HCT116 (cell line): ENCODE measurements at places on chromosomes 16 and 17. TPM values are rescaled to one million over a fixed set of nuclear protein-coding genes. Genes with fewer than 3 reads are reported as not detected.
A peak's percentile ranks its signal among the peaks of the same experiment; 100 is the strongest.

Gene MT3
- not detected for total RNA-seq

DNA sequence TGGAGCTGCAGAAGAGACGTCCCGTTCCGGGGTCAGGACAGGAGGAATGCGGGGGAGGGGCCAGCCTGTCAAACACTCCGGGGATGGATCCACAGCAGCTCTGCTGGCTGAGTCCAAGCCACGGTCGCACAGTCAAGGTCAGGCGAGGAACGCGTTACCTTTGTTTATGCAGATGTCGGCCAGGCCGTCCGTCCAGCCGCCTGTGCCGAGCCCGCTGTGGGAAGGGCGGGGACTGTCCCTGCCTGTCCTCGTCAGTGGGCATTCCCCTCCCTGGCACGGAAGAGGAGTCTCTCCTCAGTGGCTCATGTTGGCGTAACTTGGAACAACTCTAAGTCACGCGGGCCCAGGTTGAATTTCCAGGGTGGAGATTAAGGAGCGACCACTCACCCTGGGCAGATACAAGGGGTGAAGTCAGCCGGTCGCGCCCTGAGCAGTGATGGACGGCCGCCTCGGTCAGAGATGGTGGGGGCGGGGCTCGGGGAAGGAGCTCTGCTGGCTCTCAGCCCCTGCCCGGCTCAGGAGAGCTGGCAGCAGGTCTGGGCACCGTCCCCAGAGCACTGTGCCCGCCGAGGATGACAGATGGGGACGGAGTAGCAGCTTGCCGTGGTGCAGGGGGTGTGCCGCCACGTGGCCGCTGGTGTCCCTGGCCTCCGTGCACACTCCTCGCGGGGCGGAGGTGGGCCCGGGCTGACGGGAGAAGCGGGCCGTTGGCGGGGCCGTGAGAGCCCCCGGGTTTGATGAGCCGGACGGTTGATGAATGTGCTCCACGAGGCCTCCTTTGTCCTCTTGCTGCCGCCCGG, 7.3 kb downstream of the CACNA1H start:
- no peak for DNase-seq

Gene ICAM2
- total RNA-seq: 0.61 TPM

DNA sequence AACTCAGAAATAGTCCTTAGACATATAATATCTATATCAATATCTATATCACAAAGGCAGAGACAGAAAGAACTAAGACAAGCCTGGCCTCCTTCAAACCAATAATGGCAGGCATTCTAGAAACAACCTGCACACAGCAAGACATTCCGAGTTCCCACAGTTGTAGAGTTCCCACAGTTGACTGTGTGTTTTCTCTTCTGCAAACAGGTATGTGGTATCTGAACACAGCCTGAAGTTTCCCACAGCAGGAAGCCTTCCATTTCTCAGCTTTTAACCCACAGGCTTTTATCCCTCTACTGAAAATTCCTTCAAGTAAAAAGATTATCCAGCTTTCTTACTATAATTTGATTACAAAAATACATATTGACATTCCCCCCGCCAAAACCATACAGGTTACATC, 73.9 kb downstream of the ZZEF1 start:
- DNase-seq: no peak

Gene UMOD
- total RNA-seq: not detected

GRCh38 chr17:64074704-64075426, 54.4 kb upstream of the ICAM2 start:
- DNase-seq: no peak

Gene MFSD11
- 24.9 TPM for total RNA-seq

GRCh38 chr17:67008101-67008500, 36.3 kb upstream of the CACNG1 start:
- DNase-seq: no peak

- no peak for DNase-seq
These were observed 5.7 kb downstream of the TPPP3 start for GRCh38 chr16:67387479-67388079.

Gene ZNF646
- 17.7 TPM for total RNA-seq

DNA sequence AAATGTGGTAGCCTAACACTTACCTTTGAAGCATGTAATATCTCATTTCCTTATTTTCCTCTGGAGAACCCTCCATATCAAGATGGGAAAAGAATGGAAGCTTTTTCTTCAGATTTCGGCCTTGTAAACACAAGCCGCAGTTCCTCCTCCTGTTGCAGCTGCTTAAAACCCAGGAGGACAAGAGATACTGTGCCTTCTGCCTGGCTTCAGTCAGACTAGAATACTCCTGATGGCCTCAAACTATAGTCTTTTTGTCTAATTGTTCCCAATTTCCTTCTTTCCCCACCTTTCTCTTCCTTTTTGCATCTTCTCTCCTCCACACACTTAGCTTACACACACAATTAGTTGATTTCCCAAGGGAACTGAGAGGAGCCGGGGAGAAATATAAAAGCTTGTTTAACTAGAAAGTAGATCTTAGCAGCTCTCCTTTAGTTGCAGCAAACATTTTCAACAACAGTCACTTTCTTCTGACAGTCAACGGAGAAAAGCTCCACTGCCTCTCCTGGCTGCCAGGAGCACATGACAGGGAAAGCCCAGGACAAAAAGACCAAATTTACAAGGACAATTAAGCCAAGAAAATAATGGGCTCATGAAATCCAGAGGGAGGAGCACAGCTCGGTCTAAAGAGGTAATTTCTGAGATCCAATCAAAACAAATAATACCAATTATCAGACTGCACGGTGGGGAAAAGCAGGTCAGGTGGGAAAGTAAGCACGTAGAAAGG, 76.4 kb upstream of the C17orf78 start:
- no peak for DNase-seq

Gene EFCAB13
- total RNA-seq: not detected

DNA sequence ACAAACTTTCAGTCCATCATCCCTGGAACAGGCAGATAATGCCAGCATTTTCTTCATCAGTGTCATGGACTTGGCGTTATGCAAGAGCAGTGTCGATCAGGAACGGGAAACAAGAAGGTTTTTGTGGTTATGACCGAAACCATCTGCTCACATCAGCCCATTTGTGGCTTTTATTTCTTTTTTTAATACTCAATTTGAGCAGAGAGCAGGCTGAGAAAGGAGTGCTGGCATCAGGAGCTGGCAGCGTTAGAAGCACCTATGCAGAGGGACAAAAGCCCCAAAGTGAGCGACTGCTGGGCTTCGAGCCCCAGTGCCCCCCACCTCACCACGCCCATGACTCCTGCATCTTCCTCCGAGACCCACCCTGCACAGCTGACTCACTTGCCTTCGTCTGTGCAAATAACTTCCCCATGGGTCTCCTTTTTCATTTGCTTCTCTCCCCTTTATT, 16.2 kb upstream of the CD300E start:
- no peak for DNase-seq

DNA sequence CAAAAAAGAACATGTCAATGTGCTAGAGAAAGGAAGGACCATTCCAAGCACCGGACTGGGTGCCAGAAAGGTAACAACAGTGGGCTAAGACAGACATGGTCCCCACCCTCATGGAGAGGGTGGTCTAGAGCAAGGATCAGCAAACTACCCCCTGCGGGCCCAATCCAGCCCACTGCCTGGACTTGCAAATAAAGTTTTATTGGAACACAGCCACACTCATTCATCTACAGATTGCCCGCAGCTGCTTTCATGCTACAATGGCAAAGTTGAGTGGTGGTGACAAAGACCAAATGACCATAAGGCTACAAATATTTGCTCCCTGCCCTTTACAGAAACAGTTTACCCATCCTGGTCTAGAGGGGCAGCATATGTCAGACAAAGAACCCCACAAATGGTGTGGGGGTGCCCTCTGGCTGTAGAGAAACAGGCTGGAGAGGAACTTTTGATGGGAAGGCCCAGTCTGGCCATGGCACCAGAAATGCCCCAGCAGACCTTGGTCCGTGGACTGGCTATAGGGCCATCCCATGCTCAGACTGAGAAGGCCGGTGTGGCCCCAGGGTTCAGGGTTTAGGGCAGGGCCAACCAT, 15.2 kb downstream of the CDH5 start:
- DNase-seq: no peak

GRCh38 chr17:74474043-74474792, 7.8 kb downstream of the CD300A start:
- no peak for DNase-seq

Gene DPEP2
- not detected for total RNA-seq

DNA sequence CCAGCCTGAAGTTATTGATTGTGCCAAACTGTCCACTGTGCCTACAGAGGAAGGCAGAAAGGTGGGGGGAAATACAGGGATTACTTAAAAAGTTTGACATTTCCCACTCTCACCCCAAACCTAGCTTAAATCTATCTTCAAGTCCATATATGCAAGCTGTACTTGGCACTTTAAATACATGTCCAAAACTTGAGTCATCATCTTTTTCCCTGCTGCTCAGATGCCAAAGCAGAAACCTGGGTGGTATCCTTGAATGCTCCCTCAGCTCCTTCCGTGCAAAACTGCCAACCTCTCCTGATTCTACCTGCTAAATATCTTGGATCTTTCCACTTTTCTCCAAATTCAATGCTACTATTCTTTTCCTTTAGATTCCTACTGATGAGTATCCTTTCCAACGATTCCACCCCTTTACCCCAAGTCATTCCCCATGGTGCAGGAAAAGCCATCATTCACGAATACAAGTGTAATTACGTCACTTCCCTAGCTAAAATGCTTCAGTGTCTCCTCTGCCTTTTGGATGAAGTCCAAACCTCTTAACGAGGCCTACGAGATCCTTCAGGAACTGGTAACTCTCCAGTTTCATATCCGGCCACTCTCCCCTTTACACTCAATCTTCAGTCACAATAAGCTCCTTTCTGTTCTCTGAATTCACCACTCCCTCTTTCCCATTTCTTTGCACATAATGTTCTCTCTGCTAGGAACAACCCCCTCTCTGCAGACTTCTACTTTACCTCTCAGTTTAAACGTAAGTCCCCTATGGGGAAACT, 9.3 kb downstream of the BECN1 start:
- DNase-seq: no peak

DNA sequence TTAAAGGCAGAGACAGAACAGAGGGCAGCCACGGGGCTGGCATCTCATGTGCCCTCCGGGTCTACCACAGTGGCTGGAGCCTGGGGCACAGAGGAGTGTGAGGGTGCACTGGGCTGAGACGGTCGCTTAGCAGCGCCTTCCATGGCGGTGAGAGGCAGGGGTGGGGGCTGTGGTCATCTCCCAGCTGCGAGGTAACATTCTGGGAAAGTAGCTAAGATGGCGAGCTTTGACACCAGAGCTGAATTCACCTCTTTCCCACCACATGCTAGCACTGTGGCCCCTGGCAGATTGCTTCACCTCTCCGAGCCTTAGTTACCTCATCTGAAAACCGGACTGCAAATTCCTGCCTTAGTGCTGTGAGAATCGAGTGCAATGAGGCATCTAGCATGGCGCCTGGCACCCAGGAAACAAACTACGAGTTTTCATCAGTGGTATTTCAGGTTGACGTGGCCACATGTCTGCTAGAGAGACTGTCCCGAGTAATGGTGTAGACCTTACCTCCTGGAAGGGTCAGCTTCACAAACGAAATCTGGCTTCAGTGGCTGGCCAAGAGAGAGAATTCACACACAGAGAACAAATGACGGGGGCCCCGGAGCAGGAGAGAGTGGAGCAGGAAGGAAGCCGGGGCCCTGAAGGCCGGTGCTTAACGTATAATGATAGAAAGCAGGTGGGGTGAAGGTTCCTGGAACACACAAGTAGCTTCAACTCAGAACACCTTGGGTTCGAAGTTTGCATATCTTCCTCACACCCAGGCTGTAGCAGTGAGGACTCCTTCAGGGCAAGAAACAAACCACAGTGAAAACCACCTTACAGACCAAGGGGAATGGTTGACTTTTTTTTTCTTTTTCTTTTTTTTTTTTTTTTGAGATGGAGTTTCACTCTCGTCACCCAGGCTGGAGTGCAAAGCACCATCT, 63.9 kb upstream of the RPH3AL start:
- no peak for DNase-seq

GRCh38 chr17:41638941-41639340, 14.6 kb upstream of the KRT17 start:
- no peak for DNase-seq

DNA sequence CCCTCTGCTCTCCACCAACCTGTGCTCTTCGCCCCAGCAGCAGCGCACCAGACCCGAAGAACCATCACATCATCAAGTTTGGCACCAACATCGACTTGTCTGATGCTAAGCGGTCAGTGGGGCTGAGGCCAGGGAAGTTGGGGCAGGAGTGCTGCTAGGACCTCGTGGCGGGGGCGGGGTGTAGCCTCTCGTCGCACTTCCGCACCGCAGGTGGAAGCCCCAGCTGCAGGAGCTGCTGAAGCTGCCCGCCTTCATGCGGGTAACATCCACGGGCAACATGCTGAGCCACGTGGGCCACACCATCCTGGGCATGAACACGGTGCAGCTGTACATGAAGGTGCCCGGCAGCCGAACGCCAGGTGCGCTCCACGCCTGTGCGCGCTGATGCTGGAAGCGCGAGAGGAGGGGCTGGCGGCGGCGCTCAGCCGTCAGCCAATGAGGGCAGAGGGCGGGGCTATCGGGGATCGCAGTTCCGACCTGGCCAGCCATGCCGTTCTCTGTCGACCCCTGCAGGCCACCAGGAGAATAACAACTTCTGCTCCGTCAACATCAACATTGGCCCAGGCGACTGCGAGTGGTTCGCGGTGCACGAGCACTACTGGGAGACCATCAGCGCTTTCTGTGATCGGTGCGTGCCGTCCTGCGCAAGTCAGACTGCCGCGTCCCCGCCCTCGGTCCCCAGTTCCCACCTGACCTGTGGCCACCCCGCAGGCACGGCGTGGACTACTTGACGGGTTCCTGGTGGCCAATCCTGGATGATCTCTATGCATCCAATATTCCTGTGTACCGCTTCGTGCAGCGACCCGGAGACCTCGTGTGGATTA, 3.2 kb upstream of the TMEM88 start:
- DNase-seq: no peak

DNA sequence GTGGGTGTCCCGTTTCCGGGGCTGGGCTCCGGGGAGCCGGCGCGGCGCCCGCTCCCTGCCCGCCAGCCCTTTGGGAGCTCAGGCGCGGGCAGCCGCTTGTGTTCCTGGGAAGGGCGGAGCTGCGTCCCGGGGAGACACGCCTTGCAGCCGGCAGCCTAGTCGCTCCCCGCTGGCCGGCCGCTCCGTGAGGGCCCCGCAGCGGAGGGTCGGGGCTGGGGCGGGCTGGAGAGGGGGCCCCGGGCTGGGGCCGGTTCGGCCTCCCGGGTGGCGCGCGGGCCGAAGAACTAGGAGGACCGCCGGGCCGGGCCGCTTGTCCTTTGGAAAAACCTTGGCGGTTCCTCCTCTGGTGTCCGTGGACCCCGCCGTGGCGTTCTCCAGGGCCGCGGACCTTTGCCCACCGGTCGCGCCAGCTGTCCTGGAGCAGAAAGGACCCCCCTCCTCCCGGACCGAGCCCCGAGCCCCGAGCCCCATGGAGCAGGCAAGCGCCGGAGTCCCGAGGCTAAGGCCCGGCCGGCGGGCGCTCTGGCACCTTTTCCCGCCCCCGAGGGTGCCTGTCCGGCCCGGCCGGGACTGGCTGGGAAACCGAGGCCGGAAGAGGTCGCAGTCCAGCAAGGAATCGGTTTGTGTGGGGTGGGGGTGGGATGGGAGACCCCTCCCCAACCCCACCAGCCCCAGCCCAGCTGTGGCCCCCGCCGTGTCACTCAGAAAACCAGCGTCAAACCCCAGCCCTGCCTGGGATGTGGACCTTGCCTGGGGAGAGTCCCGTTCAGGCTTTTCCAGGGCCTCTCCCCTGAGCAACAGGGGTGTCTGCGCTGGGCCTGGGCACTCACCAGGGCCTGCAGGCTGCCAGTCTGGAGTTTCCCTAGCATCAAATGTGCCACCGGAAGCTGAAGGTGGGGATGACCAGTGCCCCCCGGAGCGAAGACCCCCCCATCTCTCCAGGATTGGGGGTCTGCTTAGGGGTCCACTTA, 6.8 kb upstream of the TBC1D3B start:
- peak; percentile 39 for DNase-seq
